Cortex of kidney (tissue), 1 donor: ENCODE measurements at places on chromosomes 5 and 9.

DNA sequence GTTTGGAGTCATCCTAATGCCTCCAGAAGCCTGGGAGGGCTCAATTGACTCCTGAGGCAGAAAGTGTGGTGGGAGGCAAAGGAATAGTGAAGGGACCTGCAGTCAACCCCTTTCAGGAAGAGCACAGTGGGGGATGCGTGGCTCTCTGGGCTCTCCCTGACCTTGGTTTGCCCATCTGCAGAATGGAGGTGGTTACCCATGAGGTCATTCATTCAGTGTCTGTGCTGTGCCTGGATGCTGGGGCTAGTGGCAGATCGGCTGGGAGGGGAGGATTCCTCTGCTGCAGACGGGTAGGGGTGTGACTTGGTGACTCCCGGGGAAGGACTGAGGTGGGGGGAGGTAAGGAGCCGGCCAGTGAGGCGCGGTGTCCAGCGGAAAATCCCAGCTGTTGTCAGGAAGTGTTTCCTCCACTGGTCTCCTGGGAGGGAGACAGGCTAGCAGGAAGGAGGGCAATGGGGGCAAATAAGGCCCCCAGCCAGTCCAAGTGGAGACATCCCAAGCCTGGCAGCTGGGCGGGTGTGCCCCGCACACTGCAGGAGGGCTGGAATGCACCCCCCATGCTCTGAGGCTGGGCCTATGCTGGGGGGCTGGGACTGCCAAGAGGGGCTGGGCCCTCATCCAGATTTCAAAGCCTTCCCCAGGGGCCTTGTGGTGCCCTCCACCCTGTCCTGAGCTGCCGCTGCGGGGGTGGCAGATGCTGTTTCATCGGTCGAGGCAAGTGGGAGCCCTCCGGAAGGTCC is 10.9 kb downstream of the CXXC5 start:
- DNase-seq, result no peak

DNA sequence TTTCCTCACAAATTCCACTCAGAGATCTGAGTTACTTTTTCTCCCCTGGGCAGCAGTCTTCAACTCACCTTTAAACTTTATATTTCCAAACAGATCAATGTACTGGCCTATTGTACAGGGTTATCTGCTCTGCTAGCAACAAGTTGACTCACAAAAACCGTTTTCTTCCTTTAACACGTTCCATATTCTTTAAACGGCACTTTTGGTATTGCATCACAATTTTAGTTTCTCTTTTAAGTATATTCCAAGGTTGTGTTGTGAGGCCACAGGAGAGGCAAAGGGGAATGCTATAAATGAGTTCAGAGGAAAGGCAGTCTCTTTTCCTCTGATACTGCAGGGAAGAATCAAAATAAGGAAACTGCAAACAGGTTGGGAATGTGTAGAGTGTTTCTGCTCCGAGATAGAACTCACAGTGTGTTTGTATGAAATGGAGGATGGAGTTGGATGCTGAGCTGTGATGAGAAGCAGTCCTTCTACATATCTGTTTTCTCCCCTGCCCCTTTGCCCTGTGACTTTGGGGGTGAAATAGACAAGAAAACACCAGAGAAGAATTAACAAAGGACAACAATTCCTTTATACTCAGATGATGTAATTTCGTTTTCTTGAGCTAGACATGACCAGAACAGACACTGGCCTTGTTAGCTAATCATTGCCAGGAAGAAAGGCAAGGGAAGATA is 9.9 kb upstream of the ALDOB start:
- DNase-seq, result no peak

GRCh38 chr9:89764217-89764616 is 159.4 kb downstream of the GADD45G start:
- no peak for DNase-seq

DNA sequence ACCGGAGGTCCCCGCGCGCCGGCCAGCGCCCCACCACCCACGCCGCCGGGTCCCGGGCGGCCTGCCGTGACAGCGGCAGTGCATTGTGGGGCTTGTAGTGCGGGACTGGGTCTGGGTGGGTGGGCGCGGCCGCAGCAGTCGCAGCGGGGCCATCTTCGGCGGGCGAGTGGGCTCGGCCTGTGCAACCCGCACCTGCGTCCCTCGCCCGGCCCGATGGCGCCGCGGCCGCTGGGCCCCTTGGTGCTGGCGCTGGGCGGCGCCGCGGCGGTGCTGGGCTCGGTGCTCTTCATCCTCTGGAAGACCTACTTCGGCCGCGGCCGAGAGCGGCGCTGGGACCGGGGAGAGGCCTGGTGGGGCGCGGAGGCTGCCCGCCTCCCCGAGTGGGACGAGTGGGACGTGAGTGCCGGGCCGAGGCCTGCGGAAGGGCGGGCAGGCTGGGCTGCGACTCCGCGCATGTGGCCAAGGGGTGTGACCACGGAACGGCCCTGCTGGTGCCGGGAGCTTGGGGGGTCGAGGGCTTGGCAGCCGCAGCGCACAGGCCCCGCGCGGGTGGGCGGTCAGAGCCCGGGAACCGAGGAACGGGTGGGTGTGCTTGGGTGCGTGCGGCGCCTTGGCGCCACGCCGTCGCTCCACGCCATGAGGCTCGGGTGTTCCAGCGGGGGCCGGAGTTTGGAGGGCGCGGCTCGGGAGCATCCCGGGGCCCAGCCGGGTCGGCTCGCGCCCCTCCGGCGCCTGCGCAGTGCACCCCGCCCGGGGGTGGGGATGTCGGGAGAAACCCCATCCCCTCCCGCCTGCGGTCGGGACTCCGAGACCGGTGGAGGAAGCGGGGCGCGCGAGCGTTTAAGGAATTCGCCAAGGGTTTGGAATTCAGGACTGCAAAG is at the start of gene ARL10:
Gene ARL10 (plus strand): TSS at position 137 of the 881 bp plus-strand sequence. CDS start 77 bp downstream, at position 214.
- DNase-seq, result no peak

DNA sequence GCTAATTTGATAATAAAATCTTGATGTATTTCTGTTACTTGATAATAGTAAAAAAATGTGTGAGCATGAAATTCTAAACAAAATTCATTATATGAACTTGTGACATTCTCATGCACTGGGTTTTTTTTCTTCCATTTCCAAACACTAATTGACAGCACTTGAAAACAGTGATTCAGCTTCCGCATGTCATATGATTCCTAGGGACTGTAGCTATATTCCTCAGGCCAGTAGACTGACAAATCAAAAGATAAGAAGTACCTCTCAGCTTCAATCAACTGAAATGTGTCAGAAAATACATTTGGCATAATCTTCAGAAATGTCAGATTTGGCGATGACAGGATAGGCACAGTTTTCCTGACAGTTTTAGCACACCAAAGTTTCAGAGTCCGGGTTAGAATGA is 52.5 kb downstream of the EFNA5 start:
- no peak for DNase-seq

DNA sequence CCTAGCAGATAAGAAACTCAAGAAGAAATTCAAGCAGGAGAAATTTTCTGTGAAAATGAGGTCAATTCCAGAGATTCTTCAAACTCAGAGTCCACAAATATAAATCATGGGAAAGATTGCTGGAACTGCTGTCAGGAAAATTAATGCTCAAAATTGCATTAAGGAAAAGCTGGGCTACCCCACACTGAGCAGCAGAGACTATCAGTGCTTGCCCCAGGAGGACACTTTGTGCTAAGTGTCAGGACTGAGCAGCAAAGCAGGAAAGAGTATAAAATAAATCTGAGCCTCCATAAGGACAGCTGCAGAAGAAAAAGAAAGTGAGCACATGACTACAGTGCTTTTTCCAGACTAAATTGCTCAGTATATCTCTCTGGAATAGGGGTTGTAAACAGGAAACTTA is 81.6 kb downstream of the RGS7BP start:
- no peak for DNase-seq

GRCh38 chr9:96514108-96514799 is 64.3 kb downstream of the HABP4 start:
- no peak for DNase-seq

DNA sequence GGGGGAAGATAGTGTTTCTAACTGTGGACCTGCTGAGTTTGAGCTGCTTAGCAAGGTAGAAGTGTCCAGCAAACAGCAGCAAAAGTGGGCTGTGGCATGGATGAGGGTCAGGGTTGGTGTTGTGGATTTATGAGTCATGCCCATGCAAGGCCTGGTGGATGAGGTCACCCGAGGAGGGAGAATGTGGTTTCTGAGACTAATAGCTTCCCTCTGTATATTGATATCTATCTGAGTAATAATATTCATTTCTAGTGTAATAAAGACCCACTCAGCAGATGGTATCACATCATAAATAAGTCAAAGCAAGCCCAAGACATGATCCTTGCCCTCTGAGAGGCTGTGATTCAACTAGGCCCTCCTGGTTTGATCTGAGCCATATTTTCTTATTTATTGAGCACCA is 597.8 kb upstream of the CLINT1 start:
- DNase-seq, result no peak

GRCh38 chr5:174995827-174996226 is 271.4 kb downstream of the MSX2 start:
- DNase-seq, result no peak

DNA sequence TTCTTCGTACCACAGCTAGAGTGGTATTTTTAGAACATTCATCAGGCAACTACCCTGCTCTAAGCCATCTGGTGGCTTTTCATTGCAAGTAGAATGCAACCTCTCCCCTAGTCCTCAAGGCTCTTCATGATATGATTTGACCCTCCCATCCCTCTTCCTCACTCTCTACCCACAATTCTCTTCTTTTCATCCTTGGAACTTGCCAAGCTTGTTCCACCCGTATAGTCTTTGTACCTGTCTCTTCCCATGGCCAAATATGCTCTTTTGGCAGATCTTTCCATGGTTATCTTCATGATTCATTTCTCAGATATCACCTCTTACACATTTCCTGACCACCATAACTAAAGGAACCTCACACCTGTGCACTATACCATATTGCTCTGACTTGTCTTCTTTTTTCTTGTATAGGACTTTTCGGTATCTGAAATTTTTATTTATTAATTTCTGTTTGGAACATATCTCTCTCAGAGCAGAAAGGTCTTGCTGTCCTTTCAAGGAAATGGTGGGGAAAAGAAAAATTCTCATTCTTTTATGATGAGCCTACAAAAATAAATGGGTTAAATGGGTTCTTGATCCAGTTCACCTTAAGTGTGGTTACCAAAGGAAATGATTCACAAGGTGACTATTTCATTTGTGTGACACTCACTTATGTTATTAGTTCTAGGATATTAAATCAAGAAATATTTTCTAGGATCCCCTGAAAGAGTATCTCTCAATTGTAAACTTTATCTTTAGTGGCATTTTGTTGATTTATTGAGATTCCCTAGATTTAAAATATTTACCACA is 3.7 kb upstream of the CD274 start:
- DNase-seq, result no peak

GRCh38 chr9:136587145-136587943 is 41.5 kb upstream of the NOTCH1 start:
- no peak for DNase-seq

DNA sequence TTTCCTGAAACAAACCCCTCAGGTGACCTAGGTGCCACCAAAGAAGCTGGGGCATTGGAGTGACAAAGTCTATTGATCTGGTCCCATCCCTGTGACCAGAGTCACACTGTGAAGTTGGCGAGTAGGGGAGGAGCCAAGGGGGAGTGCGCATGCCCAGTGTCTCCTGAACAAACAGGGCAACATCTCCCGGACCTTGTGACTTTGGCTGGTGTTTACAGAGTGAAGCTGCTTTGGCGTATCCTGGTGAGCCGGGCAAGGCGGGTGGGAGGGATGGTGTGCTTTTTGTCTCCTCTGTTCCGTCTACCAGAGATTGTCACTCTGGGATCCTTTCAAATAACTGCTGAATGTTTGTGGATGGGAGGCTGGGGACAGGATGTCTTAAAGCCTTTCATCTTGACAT is 204.5 kb downstream of the HSPA4 start:
- DNase-seq, result no peak

DNA sequence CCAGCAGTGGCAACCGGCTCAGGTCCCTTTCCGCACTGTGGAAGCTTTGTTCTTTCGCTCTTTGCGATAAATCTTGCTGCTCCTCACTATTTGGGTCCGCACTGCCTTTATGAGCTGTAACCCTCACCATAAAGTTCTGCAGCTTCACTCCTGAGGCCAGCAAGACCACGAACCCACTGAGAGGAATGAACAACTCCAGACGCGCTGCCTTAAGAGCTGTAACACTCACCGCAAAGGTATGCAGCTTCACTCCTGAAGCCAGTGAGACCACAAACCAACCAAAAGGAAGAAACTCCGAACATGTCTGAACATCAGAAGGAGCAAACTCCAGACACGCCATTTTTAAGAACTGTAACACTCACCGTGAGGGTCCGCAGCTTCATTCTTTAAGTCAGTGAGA is 103.5 kb downstream of the GLIS3 start:
- no peak for DNase-seq

- no peak for DNase-seq
Measured at GRCh38 chr5:53472279-53472678, 8.2 kb upstream of the FST start.

GRCh38 chr9:13555989-13556500 is 276.6 kb upstream of the MPDZ start:
- DNase-seq, result no peak

DNA sequence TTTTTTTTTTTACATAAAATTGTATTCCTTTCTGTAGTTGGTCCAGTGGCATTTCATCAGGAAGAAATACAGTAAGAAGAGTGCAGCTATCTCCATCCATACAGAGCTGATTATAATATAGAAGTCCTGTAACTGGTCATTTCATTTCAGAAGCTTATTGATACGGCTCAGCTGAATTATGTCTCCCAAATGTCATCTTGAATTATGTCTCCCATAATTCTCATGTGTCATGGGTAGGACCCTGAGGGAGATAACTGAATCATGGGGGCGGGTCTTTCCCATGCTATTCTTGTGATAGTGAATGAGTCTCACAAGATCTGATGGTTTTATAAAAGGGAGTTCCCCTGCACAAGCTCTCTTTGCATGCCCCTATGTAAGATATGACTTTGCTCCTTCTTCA is 492.9 kb downstream of the CHSY3 start:
- no peak for DNase-seq

- no peak for DNase-seq
Measured at GRCh38 chr5:16459451-16459850, 6.1 kb downstream of the ZNF622 start.

DNA sequence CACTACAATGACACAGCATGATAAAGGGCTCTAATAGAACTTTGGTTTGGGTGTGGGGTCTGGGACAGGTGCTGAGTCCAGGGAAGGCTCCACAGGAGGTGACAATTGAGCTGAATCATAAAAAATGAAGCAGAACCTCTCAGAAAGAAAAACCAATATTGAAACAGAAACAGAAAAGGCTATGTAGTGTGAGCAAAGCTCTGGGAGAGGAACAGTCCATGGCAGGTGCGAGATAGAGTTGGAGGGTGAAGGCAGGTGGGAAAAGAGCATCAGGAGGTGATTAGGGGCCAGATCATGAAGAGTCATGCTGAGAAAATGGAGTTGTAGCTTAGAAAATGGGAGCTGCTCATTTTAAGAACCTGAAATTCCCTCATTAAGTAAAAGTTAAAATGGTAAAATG is 164.9 kb downstream of the KCTD16 start:
- DNase-seq, result no peak
